Renal cortical epithelial cell (primary cell): ENCODE measurements at places on chromosomes 2 and 18. TPM values are rescaled to one million over a fixed set of nuclear protein-coding genes. Genes with fewer than 3 reads are reported as not detected.

DNA sequence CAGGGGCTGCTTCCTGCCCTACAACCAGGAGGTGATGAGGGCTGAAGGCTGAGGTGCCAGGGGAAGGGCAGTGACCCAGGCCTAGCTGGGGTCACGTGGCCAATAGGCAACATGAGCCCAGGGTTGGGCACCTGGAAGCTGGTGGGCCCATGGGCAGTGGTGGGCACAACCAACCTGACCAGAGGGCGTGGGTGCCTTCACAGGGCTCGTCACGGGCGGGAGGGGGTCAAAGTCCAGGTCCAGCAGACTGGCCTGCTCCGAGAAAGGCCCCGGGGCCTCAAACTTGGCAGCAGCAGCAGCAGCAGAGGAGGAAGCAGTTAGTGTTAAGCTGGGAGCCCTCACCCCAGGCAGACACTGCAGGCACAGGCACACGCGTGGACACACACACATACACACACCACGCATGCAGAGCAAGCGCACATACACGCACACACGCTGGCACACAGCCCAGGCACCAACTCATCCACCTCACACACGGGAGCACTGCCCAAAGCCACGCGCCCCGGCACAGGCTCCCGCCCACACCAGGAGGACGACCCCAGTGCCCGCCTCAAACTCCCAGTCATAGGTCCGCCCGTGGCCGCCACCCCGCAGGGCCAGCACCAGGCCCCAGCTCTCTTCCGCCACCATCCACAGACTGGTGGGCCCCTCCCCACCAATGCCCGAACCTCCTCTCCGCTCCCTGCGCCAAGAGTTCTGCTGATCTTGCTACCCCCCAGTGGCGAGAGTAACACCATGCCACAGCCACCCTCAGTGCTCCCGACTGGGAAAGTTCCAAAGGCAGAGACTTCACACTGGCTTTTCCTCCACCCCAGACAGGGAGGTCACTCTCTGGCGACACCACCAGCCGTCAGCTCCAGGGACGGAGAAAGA, 53.0 kb downstream of the BIN1 start:
- no peak for DNase-seq

DNA sequence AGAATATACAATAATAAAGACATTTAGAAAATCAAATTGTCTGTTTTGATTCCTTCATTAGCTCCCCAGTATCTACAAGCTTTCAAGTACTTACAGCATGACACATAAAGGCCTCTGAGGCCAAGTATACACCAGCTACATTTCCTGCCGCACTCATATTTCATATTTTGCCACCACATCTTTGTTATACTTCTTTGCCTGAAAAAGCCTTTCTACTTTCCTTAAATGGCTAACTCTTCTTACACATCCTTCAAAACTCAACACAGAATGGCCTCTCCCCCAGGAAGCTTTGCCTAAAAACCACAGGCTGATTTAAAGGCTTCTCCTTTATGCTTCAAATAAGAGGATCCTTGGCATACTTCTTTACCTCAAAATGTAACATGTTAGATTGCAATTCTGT, 4.5 kb downstream of the STK17B start:
- no peak for DNase-seq

DNA sequence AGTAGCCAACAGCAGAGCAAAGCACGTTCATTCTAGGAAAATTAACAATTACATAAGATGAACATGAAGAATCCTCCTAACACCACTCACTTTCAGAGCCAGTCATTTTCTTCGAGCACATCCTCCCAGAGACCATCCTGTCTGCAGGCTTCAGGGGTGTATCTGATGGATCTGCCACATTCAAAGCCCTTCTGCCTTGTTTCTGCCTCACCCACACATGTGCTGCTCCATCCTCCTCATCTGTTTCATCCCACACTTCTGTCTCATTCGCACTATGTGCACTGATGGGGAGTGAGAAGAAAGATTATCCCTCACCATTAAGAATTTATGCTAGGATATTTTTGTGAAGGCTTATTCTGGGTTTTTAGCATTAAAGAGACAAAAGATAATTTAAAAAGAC, 287.9 kb upstream of the PKDCC start:
- DNase-seq: no peak

Gene CDH2
- 106 and 137 TPM in 2 replicates for total RNA-seq

DNA sequence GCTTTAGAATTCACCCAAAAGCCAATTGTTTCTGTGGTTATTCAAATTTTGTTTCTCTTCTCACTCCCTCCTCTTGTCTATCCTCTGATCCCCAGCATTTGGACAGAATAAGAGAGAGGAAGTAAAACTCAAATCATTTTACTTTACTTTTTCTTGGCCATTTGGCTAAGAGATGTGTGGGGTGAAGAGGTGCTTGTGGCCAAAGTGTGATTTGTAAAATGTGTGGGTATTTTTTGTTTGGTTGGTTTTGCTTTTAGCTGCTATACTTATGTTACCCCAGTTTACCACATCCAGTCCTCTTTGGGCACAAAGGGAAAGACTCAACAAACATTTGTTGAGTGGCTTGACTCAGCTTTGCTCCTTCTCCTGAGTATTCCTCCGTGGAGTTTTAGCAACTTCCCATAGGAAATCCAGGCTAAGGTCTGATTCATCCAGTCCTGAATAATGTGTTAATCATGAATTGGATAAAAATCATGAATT, 109.1 kb upstream of the CYP1B1 start:
- DNase-seq: peak; percentile 69

- DNase-seq: no peak
Observed at GRCh38 chr2:215161301-215161829, 22.9 kb upstream of the ABCA12 start.

DNA sequence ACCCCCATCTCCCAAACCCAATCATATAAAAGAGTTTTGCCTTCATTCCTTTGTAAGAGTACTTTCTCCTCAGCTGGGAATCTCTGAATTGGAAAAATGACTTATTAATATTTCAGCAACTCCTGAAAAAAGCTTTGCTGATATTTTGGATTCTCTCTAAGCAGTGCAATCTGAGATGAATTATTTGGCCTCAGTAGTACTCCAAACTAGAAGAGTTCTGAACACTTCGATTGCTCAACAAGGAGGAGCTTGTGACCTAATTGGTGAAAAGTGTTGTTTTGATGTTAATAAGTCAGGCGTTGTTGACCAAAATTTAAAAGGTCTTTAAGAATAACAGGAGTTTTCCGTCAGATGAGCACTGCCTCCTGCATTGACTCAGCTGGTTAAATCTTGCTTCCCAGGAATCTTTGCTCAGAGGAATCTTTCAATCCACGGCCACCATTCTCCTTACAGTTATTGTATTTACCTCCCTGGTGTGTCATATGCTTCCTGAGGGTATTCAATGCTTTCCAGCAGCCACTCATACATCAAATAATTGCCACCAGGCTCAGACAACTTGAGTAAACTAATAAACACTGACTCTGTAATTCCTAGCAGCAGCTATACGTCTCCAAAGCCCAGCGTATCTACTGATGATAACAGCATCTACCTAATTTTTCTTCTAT, 24.5 kb upstream of the LIPG start:
- no peak for DNase-seq

DNA sequence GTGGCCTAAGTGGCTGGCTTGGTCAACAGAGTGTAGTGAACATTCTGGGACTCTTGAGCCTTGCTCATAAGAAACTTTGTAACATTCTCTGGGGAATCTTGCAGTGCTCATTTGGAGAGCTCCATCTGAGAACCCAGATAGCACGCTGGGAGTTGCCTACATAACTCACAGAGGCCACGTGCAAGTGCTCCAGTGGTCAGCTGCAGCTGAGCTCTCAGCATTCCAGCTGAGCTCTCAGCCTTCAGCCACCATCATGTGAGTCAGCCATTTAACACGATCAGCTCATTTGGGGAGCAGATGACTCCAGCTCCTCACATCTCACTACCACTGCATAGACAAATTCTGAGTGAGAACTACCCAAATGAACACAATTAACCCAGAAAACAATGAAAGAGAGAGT, 25.5 kb upstream of the CTNNA2 start:
- no peak for DNase-seq

DNA sequence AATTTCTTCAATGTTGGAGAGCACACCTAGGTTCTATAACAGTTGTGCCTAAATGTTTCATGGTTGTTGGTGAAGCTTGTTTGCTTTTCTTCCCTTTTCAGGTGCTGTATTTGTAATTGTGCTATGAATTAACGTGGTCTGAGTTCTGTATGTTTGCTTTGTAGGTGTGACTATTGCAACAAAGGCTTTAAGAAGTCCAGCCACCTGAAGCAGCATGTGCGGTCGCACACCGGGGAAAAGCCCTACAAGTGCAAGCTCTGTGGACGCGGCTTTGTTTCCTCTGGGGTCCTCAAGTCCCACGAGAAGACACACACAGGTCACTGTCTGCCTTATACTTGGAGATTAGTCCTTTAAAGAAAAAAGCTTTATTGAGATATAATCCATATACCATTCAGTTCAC, 91.2 kb downstream of the ZNF236 start:
- DNase-seq: no peak

DNA sequence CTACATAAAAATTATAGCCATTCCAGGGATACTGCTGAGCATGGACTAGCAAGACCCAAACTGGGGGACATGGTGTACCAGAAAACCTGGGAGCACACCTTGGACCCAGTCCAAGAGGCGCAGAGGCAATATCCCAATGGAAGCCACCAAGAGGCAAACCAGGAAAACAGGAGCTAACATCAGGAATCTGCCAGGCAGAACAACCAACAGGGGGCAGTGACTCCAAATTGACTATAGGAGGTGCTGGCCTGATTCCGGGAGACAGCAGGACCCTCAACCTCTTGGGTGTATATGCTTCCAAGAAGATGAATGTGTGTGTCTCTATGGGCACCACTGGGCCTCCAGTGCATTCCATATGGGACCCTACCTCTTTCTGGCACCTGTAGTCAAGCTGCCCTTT, 172.7 kb upstream of the ARL4C start:
- no peak for DNase-seq

- DNase-seq: peak; percentile 41
Observed at GRCh38 chr2:52335727-52336126, 1303.8 kb upstream of the NRXN1 start.

DNA sequence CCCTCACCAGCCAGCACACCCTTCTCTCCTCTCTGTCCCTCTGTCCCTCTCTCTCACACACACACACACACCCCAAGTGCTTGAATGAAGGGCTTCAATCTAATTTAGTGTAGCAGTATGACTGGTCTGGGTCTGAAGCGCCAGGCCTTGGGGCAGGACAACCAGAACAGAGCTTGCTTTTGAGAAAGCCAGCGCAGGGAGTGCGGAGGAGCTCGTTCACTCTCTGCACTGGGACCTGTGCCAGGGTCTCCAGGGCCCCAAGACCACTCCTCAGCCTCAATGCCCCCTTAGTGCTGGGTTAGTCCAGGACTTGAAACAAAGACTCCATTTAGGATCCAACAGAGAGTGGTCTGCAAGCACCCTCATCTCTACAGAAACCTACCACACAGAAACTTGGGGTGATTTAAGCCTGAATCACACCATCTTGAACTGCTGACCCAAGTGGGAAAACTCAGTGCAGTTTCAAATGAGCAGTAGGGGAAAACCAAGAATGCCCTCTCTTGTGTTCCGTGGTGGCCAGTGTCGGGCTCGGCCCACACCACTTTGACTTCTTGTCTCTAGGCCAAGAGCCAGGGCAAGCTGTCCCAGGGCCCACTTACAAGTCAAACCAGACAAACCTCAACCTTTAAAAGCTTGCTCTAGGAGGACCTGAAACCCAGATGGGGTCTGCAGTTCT, 66.6 kb upstream of the WIPF1 start:
- DNase-seq: no peak

DNA sequence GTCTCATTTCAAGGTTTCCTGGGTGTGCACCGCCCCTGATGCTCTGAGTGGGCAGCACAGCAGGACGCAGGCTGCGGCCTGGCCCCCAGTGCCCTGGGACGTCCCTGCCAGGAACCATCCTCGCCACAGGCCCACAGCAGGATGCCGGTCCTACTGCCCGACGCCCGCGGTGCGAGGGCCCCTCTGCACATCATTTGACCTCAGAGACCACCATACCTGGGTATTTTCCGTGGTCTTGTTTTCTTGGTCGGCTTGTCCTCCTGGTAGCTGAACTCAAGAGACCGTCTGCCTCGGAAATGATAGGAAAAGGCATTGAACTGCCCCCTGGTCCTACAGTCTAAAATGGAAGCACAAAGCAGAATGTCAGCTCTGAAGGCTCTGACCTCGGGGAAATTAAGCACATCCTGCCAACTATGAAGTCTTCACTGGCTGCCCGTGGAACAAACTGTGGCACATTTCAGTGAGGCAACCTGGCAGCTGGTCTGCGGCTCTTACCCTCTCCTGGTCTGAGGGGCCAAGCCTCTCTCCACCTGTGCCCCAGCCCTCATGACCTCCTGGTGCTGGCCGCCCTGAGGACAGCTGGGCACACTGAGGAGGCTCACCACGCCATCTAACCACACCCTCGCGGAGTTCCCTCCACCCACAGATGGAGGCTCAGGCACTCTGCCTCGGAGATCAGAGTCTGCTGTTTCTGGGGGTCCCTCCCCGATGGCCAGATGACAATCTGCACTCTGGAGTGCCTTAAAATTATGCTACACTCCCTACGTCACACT, 105.0 kb downstream of the PXDN start:
- DNase-seq: no peak

- DNase-seq: no peak
Observed at GRCh38 chr2:197784956-197785941, at the start of gene BOLL. Gene BOLL (minus strand): TSS chr2:197785319. CDS start chr2:197781850, 3,469 bp downstream.

DNA sequence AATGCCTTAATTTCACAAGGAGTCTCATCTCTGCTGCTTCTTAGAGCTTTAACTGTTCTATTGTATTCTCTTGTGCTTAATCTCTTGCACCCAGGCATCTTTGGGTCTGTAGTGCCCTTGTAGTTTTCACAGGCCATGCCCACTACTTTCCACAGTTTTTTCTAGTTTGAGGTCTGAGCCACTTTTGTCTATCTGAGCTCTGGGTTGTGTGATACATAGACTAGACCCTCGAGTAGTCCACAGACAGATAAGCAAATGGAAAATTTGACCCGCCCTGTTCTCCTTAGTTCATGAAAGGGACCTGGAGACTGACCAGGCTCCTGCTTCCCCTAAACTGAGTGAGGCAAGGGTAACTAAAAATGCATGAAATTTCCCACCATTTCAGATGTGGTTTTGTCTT, 466.8 kb upstream of the ZEB2 start:
- no peak for DNase-seq

Gene ACTG2
- total RNA-seq: 0.15 TPM in 1 of 2 replicates, not detected in the other

DNA sequence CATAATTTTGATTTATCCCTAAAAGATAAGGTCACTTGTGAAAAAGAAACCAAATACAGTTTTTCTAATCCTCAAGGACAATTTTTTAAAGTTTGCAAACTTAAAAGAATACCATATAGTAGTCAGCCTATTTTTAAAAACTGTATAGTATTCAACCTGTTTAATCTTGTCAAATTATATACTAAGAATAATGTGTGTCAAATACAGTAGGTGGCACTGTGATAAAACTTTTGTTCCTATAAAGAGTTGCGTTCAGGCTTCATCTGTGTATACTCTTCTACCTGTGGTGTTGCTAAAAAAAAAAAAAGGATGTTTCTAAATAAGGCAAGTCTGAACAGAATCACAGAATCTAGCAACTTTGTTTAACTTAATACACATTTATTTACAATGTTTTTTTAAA, 68.6 kb downstream of the CCDC138 start:
- DNase-seq: peak; percentile 40

DNA sequence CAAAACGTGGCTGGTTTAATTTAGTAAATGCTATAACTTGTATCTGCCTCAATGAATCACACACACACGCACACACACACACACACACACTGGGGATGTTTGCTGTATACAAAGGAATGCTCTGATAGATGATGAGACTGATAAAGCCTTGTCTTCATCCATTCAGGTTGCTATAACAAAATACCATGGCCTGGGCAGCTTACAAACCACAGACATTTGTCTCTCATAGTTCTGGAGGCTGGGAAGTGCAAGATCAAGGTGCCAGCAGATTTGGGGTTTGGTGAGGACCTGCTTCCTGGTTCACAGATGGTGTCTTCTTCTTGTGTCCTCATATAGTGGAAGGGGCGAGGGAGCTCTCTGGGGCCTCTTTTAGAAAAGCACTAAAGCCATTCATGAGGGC, 149.5 kb upstream of the HDAC4 start:
- DNase-seq: no peak
